ENCODE measurements at places on chromosomes 1 and 21.

GRCh38 chr1:164602480-164603093, 43.6 kb downstream of the PBX1 start:
- DNase-seq: no peak

DNA sequence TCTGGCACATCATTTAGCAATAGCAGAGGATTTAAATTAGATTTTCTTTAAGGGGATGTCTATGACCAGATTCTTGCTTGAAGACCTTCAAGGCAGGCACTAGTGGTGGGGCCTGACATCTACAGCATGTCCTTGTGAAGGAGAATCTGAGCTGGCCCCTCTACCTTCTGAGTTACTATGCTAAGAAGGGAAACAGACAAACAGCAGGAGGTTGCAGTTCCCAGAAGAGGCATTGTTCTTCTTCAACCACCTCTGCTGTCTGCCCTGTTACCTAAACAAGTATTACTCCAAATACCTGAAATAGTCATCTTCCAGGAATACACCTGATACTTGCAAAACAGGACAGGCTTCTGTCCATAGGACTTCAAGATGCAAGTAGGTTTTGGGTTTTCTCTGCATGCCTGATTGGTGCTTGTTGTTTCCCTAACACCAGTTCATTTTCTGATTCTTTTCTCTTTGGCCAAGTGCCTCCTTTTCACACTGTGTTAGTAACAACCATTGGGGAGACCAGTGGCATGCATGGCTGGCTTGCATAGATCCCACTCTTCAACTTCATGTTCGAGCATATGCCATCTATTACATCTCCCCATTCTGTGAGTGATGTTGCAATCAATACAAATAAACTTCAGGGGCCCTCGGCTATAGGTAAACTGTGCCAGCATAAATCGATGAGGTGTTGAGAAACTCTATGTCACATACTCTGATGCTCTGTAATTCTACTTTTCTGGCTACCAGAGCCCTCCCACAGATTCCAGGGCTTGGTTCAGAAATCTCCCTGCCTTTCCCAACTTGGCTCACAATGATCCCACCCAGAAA, 93.0 kb upstream of the DUSP10 start:
- DNase-seq: peak; percentile 13

- DNase-seq: no peak
Measured at GRCh38 chr1:173476197-173476664, 904 bp upstream of the PRDX6 start.

GRCh38 chr1:151511636-151512215, 539 bp downstream of the CGN start:
- DNase-seq: no peak

GRCh38 chr1:246121533-246121932, 385.5 kb downstream of the SMYD3 start:
- no peak for DNase-seq

- DNase-seq: peak; percentile 98
Measured at GRCh38 chr1:116474921-116475849, 95.6 kb downstream of the CD58 start.
